ENCODE measurements at places on chromosomes 12 and 14.

- DNase-seq = no peak
Measured at GRCh38 chr14:89564286-89564957, 147.4 kb upstream of the FOXN3 start.

DNA sequence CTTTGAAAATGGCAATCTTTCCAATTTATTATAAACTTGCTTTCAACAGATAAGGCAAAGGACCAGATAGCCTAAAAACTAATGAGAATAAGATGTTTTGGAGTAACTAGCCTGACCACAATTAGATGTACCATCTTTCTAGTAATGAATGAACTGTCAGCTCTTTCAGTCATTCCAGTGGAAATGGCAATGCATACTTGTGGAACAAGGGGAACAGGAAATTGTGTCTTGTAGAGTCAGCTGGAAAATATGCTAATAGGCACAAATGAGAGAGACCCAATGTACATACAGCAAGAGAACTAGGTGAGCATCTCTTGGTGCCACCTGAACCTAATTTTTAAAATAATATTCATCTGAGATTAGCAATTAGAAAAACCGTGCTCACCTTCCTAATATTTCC is 76.1 kb upstream of the GPHB5 start:
- no peak for DNase-seq

DNA sequence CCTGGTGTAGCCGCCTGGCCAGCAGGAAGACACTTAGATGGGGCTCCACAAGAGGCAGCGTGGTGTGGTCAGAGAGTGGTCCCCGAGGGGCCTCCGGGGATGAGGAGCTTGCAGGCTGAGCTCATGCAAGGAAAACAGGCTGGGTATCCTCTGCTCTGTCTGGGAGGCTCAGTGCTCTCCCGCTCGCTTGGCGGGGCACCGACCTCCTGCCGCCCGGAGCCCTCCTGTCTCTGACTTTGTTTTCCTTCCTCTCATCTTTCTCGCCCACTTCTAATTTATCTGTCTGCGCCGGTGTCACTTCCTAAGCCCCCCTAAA is 31.3 kb upstream of the DLK1 start:
- no peak for DNase-seq

DNA sequence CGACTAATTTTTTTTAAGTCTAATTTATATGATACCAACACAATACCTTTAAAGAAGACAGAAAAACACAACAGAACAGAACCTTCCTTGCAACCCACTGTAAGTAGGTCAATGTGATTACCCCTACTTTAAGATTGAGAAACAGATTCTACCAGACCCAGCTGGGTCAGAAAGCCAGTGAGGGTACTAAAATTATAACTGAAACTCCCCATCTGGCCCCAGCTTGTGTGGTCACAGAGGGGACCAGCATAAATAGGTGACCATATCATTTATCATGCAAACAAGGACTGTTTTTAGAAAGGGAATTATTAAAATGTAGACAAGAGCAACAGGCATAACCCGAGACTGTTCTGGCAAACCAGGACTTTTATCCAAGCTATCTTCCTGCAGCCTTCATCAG is 30.1 kb upstream of the FRMD6 start:
- no peak for DNase-seq

DNA sequence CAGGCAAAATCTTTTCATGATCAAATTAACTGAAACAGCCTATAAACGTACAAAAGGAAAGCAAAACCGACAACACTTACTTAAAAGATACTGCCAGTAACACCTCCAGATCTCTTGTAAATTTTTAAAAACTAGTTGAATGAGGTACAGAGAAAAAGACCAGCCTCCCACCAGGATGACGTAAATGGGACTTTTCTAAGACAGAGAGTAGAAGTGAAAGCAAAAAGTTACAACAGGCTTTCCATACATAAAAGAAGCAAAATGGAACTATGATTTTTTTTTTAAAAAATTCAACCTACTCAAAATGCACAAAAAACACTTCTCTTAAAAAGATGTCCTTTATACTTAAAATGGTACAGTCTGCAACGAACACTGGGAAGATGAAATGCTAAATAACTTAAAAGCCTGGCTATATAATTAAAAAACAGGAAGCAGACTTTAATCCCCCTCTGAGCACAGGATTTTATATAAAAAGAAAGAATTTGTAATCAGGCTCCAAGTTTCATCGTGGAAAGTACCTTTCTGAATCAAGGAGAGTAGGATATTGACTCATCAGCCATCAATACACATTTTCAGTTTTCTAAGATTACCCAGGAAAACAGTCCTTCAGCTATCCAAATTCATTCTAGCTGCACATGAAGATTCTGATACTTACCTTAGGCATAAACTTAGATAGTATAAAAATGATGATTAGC is 14.2 kb upstream of the MYO1A start:
- DNase-seq = no peak

- DNase-seq = no peak
Measured at GRCh38 chr12:58249610-58250009, 308.2 kb downstream of the ATP23 start.

- DNase-seq = no peak
Measured at GRCh38 chr12:131773582-131774221, 54.5 kb upstream of the MMP17 start.

DNA sequence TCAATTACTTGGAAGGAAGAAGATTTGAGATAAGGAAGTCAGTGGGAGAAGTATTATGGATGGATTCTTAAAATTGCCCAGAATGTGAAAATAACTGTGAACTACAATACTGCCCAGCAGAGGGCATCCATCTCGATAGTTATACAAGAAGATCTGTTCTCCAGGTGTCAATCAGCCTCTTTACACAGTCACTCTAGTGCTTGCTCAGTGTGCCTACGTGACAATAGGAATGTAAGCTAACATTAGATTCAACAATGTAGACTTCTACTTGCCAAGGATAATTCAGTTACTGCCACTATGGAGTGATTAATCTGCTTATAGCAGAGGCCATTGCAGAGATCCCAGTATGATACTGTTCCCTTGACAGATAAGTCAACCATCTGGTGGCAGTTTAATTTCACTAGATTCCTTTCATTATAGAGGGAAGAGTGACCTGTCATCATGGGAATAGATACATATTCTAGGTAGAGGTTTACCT is 10.6 kb upstream of the MAP4K5 start:
- DNase-seq = no peak

GRCh38 chr14:93729993-93730392 is 58.3 kb downstream of the PRIMA1 start:
- no peak for DNase-seq

DNA sequence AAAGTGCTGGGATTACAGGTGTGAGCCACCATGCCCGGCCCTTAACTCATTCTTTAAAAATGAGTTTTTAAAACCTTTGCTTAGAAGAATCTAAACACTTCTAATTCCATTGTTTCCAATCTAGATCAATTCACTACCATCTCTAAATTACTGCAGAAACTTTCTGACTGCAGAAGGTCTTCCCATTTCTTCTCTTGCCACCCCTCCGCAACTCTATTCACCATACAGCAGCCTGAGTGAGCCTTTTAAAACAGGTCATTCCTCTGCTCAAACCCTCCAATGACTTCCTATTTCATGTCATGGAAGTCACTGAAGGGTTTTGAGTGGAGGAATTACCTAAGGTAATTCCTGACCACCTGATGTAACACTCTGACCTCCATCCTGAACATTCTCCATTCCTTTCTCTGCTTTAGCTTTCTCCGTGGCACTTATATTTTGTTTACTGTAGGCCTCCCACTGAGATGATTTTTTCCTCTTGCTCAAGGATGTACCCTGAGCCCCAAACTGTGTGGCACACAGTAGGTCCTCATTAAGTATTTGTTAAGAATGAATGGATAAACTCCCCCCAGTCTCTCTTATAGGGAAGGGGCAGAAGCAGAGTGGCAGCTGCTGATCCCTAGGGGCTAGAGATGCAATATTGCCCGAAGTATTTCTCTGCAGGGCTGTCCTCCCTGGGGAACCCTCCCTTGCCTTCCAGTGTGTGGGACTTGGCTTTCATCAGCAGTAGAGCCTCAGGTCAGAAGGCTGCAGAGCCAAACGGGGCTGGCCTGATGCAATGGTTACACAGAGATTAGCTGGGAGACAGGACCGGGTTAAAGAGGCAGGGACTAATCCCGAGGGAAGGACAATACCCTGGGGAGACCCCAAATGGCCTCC is 1.2 kb downstream of the DDIT3 start:
- no peak for DNase-seq

GRCh38 chr14:23865502-23865901 is 88.1 kb upstream of the DHRS4 start:
- no peak for DNase-seq

DNA sequence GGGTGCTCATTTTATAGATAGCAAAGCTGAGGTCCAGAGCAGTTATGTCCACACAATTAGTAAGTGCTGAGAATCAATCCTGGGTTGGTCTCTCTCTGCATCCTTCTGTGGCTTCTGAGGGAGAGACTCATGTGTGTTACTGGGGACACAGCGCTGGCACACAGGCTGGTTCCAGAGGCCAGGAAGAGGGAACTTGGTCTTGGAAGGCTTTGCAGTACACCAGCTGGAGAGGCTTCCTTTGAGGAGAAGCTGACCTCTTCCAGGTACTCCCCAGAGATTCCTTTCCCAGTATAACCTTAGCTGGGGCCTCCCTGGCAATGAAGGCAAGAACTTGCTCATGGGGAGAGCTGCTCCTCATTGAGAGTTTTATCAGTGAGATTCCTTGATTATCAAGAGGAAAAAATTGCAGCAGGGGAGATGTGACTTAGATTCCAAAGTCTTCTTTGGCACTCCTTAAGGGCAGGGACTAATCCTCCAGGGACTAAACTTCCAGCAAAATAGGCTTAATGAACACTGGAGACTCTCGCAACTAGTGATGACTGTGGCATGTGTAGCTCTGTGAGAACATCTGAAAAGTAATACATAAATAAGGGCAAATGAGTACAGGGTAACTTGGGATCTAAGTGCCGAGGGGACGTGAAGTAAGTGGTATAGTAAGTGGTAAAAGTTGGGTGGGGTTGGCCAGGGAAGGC is 13.9 kb upstream of the KRT80 start:
- DNase-seq = no peak

GRCh38 chr12:104928036-104928745 is 29.9 kb downstream of the SLC41A2 start:
- no peak for DNase-seq

DNA sequence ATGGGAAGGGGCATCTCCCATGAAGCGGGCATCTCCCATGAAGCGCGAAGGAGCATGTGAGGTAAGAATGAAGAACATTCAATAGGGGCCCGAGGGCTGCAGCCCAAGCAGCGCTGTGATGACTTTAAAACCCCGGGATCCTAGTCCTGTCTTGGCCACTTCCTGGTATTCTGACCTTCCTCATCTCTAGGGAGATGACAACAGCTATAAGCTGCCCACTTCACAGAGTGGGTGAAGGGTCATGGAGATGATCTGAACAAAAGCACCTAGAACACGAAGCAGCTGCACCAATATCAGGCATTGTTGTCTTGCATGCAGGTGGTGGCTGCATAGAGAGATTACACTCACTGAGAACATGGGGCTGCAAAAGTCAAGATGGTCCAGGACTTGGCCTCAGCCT is 64.5 kb downstream of the SPTB start:
- DNase-seq = no peak

DNA sequence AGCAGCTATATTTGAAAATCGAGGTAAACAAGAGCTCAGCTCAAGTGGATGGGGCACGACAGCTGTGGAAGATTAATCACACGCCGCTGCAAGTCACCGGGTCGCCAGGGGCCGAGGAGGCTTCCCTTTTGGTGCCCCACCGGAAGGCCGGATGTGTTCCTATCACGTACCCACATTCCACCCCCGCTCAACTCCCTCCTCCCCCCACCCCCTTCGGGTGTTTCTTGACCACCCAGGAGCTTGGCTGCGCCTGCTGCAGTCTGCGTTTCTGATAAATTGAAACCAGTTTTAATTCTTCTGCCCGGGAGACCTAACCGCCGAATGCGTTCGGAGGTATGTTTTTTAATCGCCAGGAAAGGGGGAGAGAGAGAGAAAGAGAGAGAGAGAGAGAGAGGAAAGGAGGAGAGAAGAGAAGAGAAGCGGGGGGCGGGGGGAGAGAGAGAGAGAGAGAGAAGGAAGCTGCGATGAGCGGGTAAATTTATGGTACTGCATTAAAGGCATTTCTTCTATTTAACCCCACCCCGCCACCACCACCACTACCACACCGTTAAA is 1.8 kb downstream of the SLC8A3 start:
- DNase-seq = no peak

DNA sequence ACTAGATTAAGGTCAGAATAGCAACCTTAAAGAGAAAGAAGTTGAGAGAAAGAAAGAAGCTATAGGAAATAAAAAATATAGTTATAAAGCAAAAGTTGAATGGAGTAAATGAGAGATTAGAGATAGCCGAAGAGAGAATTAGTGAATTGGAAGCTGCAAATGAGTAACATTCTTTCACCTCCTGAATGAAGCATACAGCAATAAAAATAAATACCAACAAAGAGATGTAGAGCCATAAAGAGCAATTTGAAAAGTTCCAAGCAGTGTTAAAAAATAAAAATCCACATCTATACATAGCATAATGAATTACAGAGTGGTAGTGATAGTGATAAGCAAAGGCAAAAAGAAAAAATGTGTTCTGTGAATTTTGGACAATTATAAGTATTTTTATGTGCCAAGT is 177.9 kb downstream of the VRK1 start:
- no peak for DNase-seq

GRCh38 chr12:93894391-93895088 is 217.4 kb downstream of the CRADD start:
- no peak for DNase-seq

- no peak for DNase-seq
Measured at GRCh38 chr12:28800129-28800528, 348.9 kb upstream of the FAR2 start.

DNA sequence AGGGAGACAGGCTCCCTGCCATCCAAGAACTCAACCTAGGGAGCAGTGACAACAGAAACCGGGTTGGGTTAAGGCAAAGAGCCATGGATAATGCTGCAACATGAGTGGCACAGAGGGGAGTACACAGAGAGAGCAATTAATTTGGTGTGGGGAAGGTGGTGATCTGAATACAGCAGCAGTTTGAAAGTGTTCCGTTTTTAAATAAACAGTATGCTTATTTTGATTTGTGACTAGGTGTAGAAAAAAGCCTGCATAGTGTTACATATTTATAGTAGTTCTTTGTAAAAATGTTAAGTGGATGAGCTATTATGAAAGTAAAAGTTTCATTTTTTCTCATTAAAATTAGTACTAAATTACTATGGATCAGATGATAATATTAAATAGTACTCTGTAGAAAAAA is 8.7 kb downstream of the AKAP5 start:
- no peak for DNase-seq

DNA sequence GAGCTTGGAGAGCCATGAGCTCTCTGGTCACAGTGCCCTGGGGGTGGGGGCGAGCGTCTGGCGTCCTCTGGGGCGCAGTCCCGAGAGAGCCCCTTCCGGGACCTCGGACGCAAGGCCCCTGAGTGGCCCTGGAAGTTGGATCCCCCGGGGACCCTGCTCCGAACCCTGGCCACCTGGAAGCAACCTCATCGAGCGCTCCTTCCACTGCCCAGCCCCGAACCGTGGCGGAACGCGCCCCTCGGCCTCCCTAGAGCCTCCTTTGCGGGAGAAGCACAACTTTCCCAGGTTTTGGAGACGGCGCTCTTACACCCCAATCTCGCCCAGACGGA is 1.2 kb downstream of the NOS1 start:
- DNase-seq = no peak

Data from stimulated activated CD8-positive, alpha-beta memory T cell treated with anti-CD3 and anti-CD28 coated beads, Interleukin-7, amount 100 ng/mL, for 1 hour (primary cell).